ENCODE measurements at places on chromosomes 1 and 21. TPM values are rescaled to one million over a fixed set of nuclear protein-coding genes. Genes with fewer than 3 reads are reported as not detected.

DNA sequence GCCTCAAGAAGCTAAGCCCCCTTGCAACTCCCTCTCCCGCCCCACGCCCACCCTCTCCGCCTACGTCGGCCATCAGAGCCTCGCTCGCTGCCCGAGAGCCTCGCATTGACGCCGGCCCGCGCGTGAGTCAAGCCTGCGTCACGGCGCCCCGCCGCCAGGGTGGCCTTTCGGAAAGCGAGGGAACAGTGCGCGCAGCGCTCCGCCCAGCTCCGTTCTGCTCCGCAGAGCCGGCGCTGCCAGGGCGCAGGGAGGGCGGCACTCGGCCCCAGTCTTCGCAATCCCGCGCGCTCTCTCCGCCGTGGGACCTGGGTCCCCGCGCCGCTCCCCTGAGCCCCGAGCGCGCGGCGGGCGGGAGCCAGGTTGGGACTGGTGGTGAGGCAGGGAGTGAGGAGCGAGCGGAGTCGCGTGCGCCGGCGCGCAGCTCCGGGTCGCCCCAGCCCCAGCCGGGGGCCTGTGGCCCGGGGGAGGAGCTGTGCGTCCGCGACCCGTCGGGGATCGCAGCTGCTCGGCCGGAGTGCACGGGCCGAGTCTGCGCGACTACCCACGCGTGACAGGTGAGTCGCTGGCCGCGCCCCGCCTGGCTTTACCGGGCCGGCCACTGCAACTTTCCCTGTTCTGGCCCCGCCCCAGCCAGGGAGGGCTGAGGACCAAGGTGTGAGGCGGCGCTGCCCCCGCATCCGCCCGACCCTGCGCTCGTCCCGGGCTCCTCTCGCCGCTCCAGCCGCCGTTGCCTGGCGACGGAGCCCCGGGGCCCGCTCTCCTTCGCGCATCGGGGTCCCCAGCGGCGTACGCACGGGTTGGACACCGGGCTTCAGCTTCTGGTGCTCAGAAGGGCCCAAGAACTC, at the start of gene SLC6A17:
SLC6A17 (plus strand) TSS at position 165 of the 845 bp plus-strand sequence. CDS start 16,436 bp downstream, outside the sequence.
- peak; percentile 68 for DNase-seq

GRCh38 chr1:197399755-197400521, 131.9 kb downstream of the CRB1 start:
- peak; percentile 19 for DNase-seq

DNA sequence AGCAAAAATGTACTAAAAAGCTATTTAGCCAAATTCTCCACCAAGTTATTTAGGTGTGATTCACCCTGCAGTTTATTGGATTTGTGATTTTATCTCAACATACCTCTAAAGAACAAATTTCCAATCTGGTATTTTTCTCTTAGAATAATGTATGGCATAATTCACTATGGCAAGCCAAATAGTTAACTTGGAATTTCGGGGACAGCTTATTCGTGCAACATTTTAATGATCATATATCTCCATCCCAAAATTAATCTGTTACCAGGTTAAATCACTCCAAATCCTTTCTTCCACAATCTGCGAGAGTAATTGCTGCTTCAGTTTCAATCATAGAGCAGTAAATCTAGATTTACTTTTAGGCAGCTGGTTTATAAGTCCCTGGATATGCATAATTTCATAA, 53.4 kb downstream of the ERICH3 start:
- DNase-seq = no peak

GRCh38 chr1:167501515-167502191, 16.7 kb downstream of the CD247 start:
- DNase-seq = peak; percentile 67

DNA sequence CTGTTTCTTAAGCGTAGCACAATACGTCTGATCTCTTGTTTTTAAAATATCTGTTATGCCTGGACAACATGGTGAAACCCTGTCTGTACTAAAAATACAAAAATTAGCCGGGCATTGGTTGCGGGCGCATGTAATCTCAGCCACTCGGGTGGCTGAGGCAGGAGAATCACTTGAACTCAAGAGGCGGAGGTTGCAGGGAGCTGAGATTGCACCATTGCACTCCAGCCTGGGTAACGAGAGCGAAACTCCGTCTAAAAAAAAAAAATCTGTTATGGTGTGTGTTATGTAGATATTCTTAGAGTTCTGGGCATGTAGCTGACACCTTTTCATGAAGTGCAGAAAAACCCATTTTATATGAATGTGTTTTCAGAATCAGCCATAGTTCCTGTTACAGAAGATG, 38.2 kb downstream of the RABGAP1L start:
- DNase-seq = no peak

DNA sequence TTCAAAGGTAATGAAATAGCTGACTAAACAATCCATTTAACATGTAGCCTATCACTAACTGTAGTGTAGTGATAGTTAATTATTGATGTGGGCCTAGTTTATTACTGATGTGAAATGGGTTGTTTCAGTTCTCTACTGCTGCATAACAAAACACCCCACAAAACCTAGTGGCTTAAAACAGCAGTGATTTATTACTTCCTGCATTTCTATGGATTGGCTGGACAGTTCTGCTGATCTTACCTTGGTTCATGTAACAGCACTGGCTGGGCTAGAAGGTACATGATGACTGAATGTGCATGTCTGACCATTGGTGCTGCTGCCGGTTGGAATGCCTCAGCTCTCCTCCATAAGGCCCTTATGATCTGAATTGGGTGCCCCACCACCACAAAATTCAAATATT, 5.4 kb upstream of the ABL2 start:
- DNase-seq = no peak

Gene ROR1
- total RNA-seq = 0.19 TPM

Gene RIMS3
- total RNA-seq = 9.3 TPM

All from activated T-cell treated with anti-CD3 and anti-CD28 coated beads, Interleukin-2, amount 50 U/mL, for 72 hours (primary cell).